ENCODE measurements at places on chromosomes 4 and X.
A peak's percentile ranks its signal among the peaks of the same experiment; 100 is the strongest.

GRCh38 chr4:14752341-14753046 is 249.8 kb upstream of the CPEB2 start:
- DNase-seq: no peak

DNA sequence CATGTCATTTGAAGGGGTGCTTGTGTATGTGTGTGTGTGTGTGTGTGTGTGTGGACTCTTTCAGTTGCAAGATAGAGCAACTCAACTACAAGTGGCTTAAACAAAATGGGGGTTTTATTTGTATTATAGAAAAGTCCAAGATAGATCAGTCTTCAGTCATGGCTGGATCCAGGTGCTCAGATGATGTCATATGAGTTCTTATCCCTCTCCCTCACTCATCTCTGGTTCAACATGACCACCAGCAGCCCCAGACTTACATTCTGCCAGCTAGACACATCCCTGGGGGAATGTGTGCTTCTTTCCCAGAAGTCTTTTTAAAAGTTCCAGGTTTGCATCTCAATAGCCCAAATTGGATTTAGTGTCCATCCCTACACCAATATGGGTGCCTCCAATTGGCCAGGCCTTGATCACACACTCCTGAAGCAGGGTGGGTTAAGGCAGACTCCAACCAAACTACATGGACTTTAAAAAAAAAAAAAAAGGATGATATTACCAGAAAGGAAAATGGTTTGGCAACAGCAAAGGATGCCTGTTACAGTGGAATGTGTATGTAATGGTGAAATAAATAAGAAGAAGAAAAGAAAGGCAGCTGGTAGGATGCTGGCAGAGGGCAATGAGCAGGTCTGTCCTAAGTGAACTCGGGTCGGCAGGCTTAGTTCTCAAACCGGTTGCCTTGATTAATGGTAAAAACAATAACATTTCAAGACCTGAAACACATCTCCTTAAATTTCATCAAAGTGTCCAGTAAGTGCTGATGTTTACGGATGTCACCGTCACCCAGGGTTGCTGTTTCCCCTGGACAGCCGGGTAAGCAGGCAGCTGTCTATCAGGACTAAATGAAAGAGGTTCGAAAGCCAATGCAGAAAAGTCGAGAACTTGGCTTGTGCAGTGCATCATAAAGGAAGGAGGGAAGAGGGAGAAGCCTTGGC is 107.7 kb downstream of the SMIM20 start:
- no peak for DNase-seq

GRCh38 chr4:153260553-153261300 is 56.5 kb downstream of the TRIM2 start:
- DNase-seq: no peak

GRCh38 chr4:10283761-10284160 is 167.2 kb upstream of the WDR1 start:
- DNase-seq: no peak

- no peak for DNase-seq
Observed at GRCh38 chr4:56871371-56871866, 36.3 kb upstream of the REST start.

DNA sequence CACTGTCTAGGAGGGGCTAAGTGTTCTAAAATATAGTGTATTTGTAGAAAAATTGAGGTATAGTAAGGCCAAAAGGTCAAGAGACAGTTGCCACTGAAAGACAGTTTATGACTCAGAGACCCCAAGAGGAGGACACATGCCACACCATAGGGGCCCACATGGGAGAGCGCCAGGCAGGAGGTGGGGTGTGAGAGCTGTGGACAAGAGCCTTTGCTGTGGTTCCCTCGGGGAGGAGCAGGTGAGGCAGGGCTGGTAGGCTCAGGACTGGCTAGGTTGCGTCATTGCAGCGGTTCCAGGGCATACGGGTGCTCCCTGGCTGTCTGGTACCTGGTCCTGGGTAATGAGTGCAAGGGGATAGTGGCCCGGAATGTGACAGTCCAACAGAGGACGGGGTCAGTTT is 37.6 kb downstream of the CCNQ start:
- DNase-seq: peak; percentile 17

- no peak for DNase-seq
Observed at GRCh38 chr4:8132947-8133705, 25.5 kb downstream of the ABLIM2 start.

- DNase-seq: no peak
Observed at GRCh38 chr4:71006203-71006907, 12.9 kb downstream of the DCK start.

GRCh38 chrX:21973321-21974010 is 33.0 kb downstream of the SMS start:
- no peak for DNase-seq

- peak; percentile 41 for DNase-seq
Observed at GRCh38 chr4:109729718-109730618, at the start of gene PLA2G12A. Gene PLA2G12A (minus strand): TSS chr4:109730070. CDS start chr4:109729809, 261 bp downstream.

- DNase-seq: no peak
Observed at GRCh38 chr4:35942092-35942491, 302.2 kb downstream of the ARAP2 start.

GRCh38 chrX:22664826-22665225 is 334.9 kb upstream of the DDX53 start:
- no peak for DNase-seq

DNA sequence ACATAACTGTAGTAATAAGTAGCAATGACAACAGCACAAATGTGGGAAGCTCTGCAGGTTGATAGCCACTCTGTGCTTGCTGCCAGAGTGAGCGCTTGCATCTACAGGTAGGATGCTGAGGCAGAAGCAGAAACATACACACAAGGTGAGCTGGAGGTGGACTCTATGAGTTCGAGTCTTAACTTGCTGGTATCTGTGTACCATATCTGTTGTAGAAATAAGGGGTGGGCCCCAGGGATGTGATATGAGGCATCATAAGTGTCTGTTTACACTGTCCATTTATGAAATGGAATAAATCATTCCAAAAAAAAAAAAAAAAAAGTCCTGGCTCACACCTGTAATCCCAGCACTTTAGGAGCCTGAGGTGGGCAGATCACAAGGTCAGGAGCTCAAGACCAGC is 32.8 kb upstream of the EIF4E start:
- DNase-seq: no peak

DNA sequence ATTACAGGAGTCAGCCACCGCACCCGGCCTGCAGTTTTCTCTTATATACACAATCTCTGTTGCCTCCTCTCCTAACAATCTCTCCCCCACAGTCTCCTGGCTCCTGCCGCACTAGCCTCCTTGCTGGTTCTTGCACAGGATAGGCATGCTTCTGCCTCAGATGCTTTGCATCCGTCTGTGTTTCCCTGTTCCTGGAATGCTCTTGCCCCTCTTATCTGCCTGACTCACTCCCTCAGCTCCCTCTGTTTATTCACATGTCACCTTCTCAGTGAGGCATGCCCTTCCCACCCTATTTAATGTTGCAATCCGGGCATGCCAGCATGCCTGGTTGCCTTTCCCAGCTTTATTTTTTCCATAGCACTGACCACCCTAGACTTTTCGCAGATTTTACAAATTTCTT is 161.9 kb downstream of the PHF8 start:
- DNase-seq: no peak

DNA sequence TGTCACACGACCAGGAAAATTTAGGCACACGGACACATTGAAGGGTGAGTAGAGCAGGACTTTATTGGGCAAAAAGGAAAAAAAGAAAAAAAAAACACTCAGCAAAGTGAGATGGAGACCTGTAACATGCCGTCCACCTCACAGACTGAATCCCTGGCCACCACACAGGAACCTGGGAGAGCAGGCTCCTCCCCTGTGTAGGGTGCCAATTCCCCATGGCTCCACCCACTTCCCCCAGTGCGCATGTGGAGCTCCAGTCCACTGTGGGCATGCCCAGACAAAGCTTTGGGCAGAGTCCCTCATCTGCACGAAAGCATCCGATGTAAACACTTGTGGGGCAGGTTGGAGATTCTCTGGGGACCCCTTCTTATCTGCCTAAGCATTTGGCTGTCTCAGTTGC is 23.6 kb upstream of the CBR4 start:
- DNase-seq: no peak

DNA sequence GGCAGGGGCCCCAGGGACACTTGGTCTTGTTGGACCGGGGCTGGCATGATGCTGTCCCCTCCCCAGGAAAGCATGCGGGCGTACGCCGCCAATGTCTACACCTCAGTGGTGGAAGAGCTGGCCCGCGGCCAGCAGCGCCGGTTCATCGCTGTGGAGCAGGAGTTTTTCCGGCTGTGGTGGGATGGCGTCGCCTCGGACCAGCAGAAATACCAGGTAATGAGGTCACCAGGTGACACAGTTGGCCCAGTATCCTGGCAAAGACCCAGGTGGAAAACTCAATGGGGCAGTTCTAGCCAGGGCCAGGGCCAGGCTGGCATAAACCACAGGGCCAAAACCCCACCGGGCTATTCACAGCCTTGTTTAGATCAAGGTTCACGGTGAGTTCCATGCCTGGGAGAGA is 1.5 kb downstream of the MAN2B2 start:
- no peak for DNase-seq

DNA sequence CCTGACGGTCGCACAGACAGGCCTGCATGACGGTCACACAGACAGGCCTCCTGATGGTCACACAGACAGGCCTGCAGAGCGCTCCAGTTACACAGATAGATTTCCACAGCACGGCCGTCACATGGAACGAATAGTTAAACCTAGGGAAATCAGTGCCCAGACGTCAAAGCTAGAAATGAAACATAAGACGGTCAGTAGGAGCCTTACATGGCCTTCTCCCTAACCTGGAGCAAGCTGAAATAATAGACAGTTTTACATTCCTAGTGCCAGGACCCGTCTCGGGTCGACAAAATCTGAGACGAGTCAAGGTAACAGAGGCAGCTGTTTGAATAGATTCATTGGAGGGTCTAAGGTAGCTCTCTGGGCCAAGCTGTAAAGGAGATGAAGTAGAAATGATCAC is 126.9 kb downstream of the MTNR1A start:
- DNase-seq: no peak

DNA sequence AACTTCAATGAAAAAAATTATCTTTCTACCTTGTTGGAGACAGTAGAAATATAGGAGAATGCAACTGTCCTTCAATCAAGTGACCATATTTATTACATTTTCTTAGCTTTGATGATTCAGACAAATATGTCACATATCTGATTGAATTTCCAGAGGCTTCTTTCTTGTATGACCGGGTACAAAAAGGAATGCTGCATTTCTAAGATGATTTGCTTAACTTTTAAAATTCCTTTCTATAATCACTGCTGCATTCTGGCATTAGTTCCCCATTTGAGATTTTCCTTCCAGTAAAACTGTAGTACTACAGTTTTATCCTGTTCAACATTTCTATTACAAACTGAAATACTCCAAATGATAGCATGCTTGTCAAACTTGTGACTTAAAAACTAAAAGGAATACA is 5.2 kb downstream of the MFSD8 start:
- no peak for DNase-seq

- DNase-seq: no peak
Observed at GRCh38 chrX:100090931-100091330, 319.1 kb downstream of the PCDH19 start.

DNA sequence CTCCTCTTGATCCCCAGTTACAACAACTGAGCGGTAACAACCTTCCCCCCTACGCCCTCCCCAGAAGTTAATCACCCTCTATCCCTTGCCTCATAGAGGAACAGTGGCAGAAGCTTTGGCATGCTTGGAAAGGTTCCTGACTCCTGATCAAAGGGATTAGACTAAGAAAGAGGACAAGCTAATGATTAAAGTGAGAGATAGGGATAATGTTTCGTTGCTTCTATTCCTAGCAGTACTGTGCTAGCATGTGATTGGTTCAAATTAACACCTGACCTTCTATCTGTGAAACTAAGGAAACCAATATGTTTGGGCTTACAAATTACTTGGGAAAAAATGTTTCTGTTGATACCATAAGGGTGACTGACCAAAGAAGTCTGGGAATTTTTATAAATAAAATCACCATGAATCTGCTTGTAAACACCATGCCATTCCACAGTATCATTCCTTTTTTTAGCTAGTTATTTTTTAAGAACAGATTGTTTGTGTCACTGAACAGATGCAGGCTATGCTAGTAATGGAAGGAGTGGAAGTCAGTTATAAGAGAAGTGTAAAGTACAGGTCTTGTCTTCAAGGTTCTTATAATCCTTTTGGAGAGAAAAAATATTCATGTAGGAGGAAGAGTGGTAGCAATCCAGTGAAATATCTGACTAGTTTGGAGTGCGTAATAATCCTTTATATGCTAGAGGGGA is 11.3 kb upstream of the ATP1B4 start:
- DNase-seq: no peak

DNA sequence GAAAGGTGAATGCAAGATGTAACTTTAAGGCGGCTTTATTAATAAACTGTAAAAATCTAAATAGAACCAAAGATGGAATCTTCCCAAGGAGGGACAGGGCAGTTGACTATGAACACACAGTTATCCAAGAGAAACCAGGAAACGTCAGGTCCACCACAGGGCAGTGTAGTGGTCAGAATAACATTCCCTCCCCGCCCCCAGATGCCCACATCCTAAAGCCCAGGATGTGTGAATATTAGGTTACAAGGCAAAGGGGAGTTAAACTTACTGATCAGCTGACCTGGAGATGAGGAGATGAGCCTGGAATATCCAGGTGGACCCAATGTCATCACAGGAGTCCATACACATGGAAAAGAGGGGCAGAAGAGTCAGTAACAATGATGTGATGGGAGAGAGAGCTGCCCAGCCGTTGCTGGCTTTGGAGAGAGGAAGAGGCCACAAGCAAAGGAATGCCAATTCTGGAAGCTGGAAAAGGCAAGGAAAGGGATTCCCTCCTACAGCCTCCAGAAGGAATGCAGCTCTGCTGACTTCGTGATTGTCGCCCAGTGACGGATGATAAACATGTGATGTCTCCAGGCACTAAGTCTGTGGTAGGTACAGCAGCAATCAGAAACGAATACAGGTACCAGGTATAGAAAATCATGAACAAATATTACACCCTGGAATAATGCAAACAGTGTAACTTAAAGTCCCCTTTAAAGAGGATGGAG is 5.2 kb downstream of the SH3KBP1 start:
- no peak for DNase-seq

- DNase-seq: no peak
Observed at GRCh38 chr4:94329933-94330332, 12.7 kb downstream of the HPGDS start.

- DNase-seq: no peak
Observed at GRCh38 chr4:150039274-150040127, 38.7 kb upstream of the DCLK2 start.

GRCh38 chr4:128861856-128862518 is 52.5 kb downstream of the JADE1 start:
- DNase-seq: no peak

- DNase-seq: no peak
Observed at GRCh38 chrX:101659601-101660063, at the start of gene ARMCX2. Gene ARMCX2 (minus strand): TSS chrX:101659850. CDS start chrX:101657588, 2,262 bp downstream.

GRCh38 chr4:180557348-180557747 is 1685.9 kb upstream of the TENM3 start:
- DNase-seq: no peak

DNA sequence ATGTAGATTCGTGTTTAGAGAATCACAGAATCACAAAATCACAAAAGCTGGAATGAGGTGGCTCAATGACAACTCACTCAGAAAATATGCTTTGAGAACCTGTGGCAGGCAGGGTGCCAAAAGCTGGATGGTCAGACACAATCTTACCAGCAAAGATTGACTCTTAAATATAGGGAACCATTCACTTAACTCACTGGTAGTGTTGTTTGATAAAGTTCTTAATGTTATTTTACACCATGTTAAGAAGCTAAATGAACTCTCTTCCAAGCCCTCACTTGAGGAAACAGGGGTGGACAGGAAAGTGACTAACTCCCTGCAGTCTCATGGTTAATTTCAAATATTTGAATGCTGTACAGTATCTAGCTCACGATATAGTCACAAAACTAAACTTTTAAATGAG is 5.7 kb upstream of the SCOC start:
- DNase-seq: no peak

All from HL-60 (cell line).